ENCODE measurements at places on chromosomes 5 and 9.

- DNase-seq: no peak
Measured at GRCh38 chr5:158908425-158909220, 191.1 kb downstream of the EBF1 start.

DNA sequence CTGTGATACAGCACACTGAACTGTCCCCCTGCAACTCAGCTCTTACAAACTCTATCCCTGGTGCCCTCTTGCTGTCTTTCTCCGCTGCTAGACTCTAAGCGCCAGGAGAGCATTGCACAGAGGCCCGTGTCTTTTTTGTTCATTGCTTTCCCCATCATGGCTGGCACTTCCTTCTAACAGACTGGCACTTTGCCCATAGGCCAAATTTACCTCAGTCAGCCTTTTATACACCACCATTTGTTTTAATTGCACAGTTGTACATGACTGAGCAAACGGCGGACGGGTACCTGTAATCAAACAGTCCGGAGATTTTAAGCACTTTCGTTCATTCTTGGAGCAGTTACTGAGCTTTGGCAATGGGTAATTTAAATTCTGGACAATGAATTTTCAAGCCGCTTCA is 102.2 kb upstream of the CLINT1 start:
- DNase-seq: no peak

- DNase-seq: no peak
Measured at GRCh38 chr5:126988021-126988569, 42.3 kb downstream of the MARCHF3 start.

DNA sequence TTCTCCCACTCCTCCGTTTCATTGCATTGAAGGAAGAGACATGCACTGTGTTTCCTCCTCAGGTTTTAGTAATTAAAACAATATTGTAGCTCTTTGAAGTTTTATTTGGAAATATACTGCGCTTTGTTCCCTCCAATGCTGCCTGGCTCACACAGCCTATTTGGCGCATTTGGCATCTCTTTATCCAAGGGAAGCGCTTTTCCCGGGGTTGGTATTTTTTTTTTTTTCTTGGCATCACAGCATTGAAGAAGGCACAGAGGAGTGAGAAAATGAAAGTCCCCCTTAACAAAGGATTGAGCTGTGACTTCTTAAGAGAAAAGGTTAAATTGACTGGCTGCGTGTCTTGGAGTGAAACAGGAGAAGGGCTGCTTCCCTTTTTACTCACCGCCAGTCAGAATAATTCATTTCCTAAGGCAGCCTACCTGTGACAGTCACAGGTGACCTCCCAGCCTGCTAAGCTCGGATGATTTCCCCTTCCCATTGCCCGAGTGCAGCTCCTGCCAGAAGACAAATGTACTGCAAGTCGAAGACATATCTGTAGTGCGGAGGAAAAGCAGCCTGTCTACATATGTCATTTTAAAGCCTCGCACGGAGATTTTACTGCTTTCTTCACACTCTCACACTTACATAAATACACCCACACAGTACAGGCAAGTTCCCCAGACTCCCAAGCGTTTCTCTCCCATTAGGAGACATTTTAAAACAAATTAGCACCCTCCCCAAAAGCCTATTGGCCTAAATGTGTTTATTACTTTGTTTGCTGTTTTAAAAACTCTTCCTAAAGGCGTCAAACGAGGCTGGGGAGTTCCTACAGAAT is 665.5 kb upstream of the ZNF608 start:
- no peak for DNase-seq

DNA sequence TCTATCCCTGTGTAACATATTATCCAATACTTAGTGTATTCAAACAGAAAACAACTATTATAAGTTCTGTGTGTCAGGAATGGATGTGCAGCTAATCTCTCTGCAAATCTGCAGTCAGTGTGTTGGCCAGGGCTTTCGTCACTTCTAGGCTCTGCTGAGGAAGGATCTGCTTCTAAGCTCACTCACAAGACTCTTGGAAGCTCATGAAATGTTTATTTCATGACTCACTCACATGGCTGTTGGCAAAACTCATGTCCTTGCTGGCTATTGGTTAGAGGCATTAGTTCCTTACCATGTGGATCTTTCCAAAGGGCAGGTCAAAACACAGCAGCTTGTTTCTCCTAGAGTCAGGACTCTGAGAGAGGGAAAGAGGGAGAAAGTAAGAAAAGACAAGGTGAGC is 367.4 kb upstream of the SMARCA2 start:
- DNase-seq: no peak

DNA sequence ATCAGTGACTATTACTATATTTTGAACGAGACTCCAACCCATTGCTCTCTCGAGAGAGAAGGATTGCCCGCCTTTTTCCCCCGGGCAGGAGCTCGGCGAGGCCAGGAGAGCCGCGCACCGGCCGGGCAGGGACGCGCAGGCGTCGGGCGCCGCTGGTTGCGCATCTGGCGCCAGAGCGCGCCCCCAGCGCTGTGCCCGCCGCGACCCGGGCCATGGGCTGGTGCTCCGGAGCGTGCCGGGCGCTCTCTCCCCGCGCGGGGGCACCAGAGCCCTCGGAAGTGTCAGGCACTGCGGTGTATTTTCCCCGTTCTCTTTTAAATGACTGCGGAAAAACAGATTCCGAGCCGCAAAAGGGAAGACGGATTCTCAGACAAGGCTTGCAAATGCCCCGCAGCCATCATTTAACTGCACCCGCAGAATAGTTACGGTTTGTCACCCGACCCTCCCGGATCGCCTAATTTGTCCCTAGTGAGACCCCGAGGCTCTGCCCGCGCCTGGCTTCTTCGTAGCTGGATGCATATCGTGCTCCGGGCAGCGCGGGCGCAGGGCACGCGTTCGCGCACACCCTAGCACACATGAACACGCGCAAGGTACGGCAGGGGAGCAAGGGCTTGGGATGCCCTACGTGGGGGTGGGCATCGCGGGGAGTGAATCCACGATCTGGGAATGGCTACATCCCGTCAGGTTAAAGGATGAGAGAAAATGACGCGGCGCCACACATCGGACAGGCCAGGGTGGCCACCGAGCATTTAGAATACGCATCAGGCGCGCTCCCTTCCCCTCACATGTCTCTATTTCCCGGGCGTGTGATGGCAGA is 1.1 kb upstream of the NTRK2 start:
- peak; percentile 57 for DNase-seq

DNA sequence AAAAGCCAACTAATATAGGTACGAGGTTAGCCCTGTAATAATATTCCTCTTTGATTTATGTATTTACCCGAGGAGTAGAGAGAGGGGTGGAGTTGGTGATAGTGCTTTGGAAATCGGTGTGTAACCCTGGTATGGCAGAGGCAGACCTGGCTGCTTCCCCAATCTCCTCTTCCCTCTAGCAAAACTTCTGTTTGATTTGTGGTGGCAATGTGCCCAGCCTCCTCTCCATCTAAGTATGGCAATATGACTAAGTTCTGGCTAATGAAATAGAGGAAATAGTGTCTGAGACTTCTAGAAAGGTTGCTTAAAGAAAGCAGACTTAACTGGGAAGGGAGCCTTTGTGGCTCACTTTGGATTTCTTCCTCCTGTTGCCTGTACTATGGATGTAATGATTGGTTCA is 491.1 kb downstream of the ENC1 start:
- DNase-seq: peak; percentile 55

DNA sequence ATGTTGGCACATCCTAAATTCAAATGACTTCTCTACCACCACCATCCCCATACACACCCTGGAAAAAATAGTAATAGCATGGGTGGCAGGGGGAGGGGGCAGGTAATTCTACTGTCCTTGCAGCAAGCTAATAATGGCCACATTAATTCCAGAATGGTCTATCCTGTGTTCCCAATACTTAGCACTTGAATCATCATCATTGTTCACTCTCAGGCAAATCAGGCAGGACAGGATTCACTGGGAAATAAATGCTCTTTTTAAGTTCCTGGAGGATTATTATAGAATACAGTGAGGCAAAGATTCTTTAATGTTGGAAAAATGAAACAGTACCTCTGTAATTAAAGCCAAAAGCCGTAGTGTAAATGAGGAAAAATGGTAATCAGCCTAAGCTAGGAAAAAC is 254.5 kb downstream of the ARRDC3 start:
- no peak for DNase-seq

DNA sequence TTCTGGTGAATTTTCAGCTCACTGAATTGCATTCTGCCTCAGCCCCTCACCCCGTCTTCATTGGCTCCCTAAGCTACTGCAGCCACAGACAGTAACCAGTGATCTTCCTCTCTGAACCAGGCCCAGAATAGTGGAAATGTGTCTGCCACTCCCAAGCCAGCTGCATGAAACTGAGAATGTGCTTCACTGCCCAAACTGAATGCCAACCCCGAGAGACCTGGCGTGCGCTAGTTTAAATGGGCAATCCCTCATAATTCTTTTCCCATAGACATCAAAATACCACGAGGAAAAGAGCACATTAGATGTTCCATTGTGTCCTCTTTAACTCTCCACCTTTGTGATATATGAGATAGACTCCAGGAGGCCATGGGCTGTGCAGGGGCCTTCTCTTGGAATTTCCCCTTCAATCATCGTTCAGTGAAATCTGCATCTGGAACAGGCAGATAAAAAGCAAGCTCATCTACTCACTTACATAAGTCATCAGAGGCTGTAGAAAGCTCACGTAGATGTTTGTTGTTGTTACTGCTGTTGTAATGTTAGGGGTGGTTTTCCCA is 320.2 kb downstream of the NFIB start:
- no peak for DNase-seq

DNA sequence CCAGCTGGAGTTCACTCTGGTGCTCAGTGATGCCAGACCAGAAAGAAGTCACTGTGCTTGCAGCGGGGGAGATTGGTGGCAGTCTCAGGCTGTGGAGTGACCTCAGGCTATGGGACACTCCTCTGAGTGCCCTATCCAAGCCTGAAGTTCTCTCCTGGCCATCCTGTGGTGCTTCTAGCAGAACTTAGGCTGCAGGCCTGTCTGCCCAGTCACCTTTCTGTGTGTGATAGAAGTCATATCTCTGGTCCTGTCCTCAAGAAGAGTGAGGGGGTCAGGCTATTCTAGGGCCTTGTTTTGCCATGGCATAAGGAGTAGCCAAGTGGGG is 9.3 kb downstream of the PDLIM4 start:
- no peak for DNase-seq

DNA sequence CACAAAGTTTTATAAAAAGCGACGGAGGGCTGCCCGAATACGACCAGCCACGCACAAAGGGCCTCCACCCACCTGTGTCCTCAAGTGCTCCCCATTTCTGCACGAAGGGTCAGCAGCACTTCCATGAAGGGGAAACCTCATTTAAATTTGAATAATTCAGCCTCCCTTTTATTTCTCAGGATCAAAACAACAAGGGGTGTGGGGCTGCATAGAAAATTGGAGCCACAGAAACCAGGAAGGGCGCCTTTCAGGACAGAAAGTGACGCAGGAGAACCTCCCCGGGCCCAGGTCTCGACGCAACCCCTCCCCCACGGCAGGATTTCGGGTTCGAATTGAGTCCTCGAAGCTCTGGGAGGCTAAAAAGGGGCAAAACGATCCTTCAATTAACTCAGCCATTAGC is 2.1 kb downstream of the NRARP start:
- DNase-seq: no peak

DNA sequence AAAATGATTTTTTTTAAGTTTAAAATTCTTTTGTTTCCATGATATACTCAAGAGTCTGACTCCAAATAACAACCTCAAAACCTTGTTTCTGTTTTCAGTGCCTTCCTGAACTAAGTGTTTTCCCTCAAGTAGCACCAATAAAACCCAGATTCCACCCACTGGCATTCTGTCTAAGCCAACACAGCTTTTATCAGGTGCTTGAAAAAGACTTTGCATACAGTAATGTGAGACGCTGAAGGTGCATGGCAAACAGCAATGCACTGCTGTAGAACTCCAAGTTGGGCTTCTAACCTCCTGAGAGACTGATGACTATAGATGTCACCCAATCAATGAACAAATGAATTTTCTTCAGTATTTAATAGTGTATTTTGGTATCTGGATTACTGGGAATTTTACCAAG is 95.7 kb downstream of the NFIB start:
- no peak for DNase-seq

- DNase-seq: no peak
Measured at GRCh38 chr5:158837908-158838307, 261.8 kb downstream of the EBF1 start.

- no peak for DNase-seq
Measured at GRCh38 chr9:14439555-14439954, 125.6 kb upstream of the NFIB start.

GRCh38 chr5:40945111-40945510 is 35.8 kb downstream of the C7 start:
- DNase-seq: no peak

DNA sequence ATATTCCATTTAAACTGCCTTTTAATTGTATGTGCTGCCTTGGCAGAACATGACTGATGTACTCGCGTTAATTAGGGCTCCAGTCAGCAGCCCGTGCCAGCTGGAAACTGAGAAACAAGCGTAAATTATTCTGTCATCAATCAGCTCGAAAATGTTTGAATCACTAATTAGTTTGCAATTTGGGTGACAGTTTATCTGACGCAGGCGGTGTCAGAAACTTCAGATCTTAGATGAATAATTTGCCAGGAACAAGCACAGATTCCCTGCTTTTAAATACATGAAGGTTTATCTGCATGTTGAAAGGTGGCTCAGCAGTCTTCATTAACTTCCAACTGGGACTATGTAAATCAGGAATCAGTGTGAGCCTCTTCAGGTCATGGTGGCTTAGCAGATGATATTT is 176.0 kb upstream of the TLE4 start:
- DNase-seq: no peak

DNA sequence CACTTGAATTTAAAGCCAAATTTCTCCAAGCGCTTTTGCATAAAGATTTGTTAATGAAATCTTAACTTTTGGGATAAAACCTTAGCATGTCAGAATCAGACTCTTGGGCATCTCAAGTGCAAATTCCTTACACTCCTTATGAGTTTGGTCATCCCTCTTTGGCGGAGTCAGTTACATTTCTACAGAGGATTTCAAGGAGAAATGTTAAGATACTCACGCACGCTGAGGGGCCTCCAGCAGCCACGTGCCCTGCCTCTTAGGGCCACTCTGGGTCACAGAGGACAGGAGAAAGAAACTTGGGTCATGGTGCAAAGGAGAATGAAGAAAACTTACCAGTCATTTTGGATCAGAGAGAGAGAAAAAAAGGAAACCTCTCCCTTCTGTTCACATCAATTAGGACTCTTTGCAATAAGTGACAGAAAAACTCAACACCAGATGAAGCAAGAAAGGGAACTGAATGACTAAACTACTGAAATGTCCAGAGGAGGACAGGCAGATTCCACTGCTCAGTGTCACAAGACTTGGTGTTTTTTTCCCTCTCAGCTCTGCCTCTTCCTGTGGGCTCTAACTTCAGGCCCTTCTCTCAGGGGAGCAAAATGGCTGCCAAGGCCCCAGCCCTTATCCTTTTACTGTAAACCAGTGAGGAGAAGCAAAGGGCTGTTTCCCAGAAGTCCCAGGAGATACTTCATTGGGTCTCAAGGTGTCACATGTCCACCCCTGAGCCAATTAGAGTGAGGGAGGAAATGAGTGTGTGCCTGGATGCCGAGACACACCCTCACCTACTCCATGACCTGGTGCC is 63.3 kb upstream of the NFIL3 start:
- DNase-seq: peak; percentile 45

GRCh38 chr9:113619491-113620376 is 156.2 kb downstream of the RGS3 start:
- DNase-seq: no peak
